Right lung (tissue), 10 donors: ENCODE measurements at places on chromosomes 3 and 15. TPM values are rescaled to one million over a fixed set of nuclear protein-coding genes. Genes with fewer than 3 reads are reported as not detected.

GRCh38 chr3:186185194-186185787 lies 76.4 kb upstream of the ETV5 start:
- no peak for DNase-seq

GRCh38 chr15:86691091-86691663 lies 611.5 kb downstream of the AGBL1 start:
- no peak for DNase-seq

GRCh38 chr3:159607856-159608255 lies 380.8 kb upstream of the IL12A start:
- no peak for DNase-seq

DNA sequence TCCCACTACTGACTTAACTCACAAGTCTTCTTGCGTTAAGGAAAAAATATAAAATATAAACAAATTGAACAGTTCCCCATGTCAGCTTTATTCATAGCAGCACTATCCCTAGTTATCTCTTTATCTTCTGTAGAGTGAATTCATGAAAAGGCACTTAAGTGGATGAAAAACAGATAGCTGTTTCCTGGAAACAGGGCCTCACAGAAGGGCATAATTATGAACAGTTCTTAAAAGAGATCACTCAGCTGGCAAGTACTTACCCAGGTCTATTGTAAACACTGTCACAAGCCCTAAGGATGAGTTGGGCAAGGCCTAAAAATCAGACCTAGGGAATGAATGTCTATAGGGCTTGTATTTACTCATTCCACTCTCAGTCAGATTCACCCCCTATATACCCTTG lies 10.7 kb downstream of the MB21D2 start:
- no peak for DNase-seq

DNA sequence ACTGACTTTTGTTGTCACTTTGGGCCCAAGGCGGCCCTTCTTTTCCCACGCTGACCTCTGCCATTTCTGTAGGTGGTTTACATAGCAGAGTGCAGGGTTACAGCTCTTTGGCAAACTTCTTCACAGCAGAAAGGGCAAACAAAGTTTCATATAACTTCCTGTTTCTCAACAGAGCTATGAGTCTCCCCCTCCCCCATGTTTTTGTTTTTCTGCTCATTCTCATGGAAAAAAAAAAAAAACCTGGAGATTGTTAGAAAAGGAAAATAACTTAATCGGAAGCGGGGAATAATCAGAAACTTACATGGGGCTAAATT lies 342.0 kb upstream of the NR2F2 start:
- peak; percentile 74 for DNase-seq

DNA sequence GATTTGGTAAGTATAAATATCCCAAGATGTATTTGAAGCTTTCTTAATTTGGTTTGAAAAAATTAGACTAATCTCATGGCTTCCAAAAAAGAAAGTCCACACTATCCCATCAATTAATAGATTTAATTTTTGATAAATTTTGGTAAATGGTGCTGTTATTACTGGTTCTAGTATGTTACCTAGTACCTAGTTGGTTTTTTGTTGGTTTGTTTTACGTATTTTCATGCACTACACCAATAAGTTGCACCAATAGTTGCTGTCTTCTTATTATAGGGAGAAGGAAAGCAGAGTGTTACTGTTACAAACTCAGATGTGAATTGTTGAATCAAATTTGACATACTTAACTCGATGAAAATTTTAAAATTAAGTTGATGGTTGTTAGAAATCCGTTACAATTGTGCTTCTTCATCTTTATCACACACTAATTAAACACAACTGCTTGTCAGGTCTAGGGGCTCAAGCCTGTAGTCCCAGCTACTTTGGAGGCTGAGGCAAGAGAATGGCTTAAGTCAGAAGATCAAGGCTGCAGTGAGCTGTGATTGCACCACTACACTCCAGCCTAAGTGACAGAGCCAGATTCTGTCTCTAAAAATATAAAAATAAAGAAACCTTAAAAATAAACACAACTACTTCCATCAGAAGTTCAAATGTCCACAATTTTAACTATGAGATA lies 23.1 kb upstream of the MBNL1 start:
- DNase-seq: no peak

DNA sequence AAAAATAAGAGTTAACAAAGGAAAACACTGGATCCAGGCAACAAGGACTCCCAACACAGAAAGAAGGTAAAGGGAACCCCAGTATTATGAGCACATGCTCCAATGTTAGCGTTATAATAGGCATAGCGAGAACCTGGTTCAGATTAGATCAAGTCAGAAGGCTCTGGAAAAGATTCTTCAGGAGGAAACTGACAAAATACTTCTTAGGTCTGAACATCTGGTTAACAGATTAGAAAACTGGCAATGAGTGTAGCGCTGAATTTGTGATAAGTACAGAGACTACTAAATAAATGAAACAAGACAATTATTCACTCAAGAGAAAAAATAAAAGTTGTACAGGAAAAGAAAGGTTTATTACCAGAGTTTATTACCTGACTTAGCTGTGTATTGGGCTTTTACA lies 146.1 kb downstream of the DPH6 start:
- DNase-seq: no peak

DNA sequence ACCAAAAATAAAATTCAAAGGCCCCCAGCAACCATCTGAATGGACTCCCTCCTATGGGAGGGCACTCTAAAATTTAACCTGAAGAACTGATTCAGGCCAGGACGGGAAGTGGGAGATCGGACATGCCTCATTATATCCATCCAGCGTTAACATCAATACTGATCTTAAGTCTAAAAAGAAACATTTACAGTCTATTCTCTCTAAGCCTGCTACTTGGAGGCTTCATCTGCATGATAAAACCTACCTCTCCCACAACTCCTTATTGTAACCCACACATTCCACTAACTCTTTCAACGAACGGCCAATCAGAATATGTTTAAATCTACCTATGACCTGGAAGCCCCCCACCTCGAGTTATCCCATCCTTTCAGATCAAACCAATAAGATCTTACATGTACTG lies 68.4 kb downstream of the HERC1 start:
- DNase-seq: no peak

DNA sequence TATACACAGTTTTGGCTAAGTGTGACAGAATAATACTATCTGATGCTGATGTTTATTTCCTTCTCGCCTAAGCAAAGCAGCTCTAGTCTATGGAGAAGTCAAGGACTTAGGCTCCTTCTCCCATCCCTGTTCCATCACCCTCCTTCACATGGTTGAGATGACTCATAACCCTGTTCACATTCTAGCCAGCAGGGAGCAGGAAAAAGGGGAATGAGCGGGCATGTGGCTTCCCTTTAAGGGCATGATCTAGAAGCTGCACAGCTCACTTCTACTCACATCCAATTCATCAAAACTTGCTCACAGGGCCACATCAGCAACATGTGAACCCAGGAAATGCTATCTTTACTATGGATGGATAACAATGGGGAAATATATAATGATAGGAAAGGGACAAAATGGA lies 40.9 kb downstream of the CBLB start:
- DNase-seq: no peak

- DNase-seq: no peak
Measured at GRCh38 chr3:122627301-122627700, 49.9 kb downstream of the PARP15 start.

DNA sequence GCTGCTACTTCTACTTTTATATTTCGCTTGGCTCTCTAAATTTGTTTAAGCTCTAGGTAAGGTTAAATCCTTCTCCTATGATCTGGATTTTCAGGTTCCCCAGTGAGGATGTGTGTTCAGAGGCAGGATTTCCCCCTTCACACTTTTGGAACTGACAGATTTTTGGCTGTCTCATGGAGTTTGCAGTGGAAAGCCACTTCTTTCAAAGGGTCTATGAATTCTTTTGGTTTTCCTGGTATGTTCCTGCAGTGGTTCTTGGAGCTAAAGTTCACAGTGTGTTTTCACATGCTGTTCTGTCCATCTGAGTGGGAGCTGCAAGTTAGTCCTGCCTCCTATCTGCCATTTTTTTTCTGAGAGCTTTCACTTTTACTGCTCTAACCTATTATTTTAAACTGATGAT lies 21.6 kb upstream of the TIGIT start:
- DNase-seq: no peak

DNA sequence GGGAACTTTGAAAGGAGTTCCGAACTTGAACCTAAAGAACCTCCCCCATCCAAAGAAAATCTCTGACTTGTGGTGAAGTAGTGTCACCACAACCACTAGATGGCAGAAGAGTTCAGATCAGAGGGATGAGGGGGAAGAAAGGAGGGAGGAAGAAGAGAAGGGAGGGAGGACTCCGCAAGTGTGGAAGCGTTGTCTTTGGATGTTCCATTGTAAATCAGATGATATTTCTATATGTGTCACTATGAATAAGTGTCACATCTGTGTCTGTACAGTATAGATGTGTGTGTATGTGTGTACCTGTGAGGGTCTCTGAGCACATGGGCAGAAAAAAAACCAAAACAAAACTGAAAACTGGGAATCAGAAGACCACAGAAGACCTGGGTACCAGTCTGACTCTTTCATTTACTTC lies 16.9 kb downstream of the SLC24A1 start:
- DNase-seq: peak; percentile 69

DNA sequence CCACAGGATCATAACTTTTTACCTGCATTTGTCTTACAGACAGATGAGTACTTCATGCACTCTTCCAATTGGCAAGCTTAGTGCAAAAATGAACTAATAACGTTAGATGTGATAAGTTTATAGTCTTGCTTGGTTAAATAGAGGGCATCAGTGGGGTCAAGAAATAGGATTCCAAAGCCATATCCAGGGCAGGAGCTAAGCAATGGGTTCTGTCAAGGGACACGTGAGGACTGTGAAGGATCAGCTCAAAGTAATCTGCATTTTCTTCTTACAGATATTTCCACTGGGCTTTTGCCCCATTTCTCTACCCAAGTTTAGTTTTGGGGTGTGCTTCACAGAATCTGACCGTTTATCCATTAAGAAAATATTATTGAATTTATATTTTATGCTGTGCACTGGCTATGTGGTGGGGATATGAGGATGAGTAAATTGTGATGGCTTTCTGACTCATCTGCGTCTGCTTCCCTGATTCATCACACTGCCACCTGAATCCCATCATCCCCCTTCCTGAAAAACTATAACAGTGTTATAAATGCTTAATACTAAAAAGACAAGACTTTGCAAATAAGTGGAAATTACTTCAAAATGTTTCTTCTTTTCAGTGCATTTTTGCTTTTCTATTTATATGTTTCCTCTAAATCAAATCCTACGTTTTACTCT lies 17.5 kb downstream of the PPP2R3A start:
- DNase-seq: no peak

DNA sequence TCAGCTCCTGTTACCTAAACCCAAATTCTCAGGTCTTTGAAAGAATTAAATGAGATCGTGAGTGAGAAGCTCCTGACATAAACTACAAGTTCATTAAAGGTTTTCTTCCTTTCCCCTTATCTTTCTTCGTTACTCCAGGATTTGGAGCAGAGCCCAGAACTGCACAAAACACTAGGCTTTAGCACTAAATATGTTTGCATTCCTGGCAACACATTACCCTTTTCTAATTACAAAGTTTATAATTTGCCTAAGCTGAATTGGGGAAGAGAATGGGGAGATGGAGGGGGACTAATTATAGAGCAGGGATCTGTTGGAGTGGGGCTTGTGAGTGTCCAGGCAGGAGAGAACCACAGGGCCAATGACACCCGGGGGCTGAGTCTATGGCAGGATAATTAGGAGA lies 109.7 kb downstream of the SV2B start:
- no peak for DNase-seq

- no peak for DNase-seq
Measured at GRCh38 chr3:128415773-128416577, 50.7 kb downstream of the DNAJB8 start.

- peak; percentile 75 for DNase-seq
Measured at GRCh38 chr15:63502843-63503738, 1.3 kb upstream of the USP3 start.

DNA sequence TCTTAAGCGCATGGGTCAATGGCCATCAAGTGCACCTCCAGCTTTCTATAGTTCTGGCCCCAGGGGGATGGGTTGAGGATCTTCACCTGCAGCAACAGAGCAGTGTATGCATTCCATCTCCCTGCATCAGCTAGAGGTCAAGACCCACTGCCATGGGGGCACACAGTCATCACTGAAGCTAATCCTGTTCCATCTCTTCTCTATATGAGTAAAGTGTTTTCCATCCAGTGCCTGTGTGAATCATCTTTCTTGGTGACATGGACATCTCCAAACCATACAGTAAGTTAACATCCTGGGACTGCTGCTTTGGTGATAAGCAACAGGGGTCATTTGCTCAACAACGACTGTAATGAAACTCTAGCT lies 4.4 kb upstream of the ENTPD3 start:
- DNase-seq: no peak

- DNase-seq: peak; percentile 32
Measured at GRCh38 chr3:134029256-134029733, 430 bp downstream of the SLCO2A1 start.

- DNase-seq: no peak
Measured at GRCh38 chr3:30904996-30905395, 10.5 kb upstream of the GADL1 start.

- no peak for DNase-seq
Measured at GRCh38 chr3:188900421-188900951, 271.3 kb upstream of the TPRG1 start.

DNA sequence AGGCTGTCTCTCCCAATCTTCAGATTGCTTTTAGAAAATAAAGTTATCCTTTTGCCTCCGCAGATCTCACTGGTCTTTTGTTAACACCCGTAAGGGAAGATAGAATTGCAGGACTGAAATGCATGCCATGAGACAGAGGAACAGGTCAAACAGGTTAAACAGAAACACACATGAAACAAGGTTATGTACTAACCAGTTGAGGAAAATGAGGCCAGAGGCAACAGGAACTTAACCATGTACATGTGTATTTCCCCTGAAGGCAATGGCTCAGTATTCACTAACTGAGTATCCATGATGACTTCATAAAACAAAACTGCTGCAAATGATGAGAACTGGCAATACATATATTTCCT lies 169.1 kb upstream of the NSMCE3 start:
- DNase-seq: no peak

GRCh38 chr3:56885879-56886278 lies 84.1 kb upstream of the ARHGEF3 start:
- DNase-seq: no peak

DNA sequence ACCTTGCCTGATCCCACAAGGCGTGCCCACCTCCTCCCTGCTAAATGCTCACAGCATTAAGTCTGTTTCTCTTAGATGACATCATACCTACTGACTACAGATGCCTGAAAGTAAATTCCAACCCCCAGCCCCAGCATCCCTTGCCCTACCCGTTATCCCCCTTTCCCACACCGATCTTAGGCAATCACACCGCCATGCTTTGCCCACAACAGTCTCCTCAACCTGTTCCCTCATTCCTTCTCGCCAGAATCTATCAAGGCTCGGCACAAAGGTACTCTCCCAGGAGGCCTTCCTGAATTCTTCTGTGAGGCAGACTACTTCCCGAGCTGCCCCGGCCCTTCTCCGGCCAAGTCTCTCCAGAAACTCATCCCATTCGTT lies 789 bp upstream of the SEC61A1 start:
- DNase-seq: peak; percentile 15

The AKAP13 gene
- 98.5 TPM for polyA plus RNA-seq

The UCN2 gene
- not detected for polyA plus RNA-seq

The GPR62 gene
- 0.33 TPM for polyA plus RNA-seq

The SLC6A11 gene
- polyA plus RNA-seq: 0.09 TPM

The GABRR3 gene
- not detected for polyA plus RNA-seq

The CADM2 gene
- polyA plus RNA-seq: 1.7 TPM

The ZMAT3 gene
- 4.2 TPM for polyA plus RNA-seq

The GOLGA6L2 gene
- not detected for polyA plus RNA-seq

The CRABP1 gene
- polyA plus RNA-seq: not detected

The PRTG gene
- polyA plus RNA-seq: 6.9 TPM

The RMDN3 gene
- 30.1 TPM for polyA plus RNA-seq

The PIGZ gene
- polyA plus RNA-seq: 1.3 TPM

The CRYBG3 gene
- 20.8 TPM for polyA plus RNA-seq

The UBA5 gene
- polyA plus RNA-seq: 56.8 TPM
